Stimulated activated CD4-positive, alpha-beta T cell treated with anti-CD3 and anti-CD28 coated beads, TNF-alpha, amount 100 ng/mL, for 4 hours (primary cell): ENCODE measurements at places on chromosomes 5 and 9.

- DNase-seq, result no peak
Observed at GRCh38 chr5:25995209-25995608, 1043.2 kb downstream of the CDH9 start.

- DNase-seq, result no peak
Observed at GRCh38 chr9:131539223-131539923, 6.0 kb upstream of the PRRT1B start.

- DNase-seq, result no peak
Observed at GRCh38 chr9:98736226-98736625, 27.5 kb upstream of the GABBR2 start.

DNA sequence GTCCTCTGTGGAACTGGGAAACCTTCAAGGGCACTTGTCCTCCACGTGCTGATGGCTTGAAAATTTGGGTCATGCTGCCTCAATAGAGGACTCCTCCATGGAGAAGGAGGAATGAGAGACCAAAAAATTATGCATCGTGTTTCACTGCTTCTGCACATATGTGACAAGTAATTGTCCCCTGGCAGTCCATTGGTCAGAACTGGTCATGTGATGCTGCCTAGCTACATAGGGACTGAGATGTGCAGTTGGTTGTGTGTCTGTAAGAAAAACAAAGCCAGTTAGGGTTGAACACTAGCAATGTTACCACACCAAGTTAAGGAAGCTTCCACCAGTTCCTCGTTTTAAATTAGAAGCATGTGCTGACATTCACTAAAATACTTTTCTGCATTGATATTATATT is 201.9 kb upstream of the ANKH start:
- no peak for DNase-seq
